T-helper 22 cell (primary cell): ENCODE measurements at places on chromosomes 13 and 19.

- no peak for DNase-seq
Observed at GRCh38 chr13:109390391-109390790, 396.0 kb downstream of the IRS2 start.

GRCh38 chr13:20714563-20715329 is 11.2 kb downstream of the IL17D start:
- DNase-seq: no peak

DNA sequence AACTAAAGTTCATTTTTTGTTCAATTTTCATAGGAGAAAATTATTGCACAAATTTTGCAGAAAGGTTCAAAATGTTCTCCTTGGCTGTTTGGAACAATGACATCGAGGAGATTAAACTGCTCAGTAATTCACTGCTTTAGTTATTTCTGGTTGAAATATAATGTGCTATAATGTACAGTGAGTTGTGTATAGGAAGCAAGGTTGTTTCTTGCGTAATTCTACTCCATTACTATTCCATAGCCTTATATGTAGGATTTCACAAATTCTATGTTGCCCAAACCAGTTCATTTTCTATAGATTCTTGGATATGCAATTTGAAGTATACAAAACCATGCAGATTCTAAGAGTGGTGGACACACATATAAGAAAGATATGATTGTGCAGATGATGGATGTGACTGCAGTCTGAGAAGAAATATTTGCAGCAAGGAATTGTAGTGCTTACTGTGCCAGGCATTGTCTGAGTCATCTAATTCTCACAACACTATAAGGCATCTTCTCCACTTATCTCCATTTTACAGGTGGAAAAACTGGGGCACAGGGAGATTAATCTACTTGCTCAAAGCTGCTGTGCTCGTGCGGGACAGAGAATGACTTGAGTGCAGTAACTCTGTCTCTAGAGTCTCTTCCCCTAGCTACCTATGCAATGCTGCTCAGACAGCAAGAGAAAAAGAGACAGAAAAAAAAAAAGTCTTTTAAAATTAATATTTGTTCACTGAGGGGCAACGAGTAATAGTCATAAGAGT is 515.5 kb downstream of the MYO16 start:
- DNase-seq: no peak

- no peak for DNase-seq
Observed at GRCh38 chr19:51531349-51532315, at the start of gene SIGLEC6. TSS of gene SIGLEC6 (minus strand) at chr19:51531670. CDS start at chr19:51531648, 22 bp downstream.

DNA sequence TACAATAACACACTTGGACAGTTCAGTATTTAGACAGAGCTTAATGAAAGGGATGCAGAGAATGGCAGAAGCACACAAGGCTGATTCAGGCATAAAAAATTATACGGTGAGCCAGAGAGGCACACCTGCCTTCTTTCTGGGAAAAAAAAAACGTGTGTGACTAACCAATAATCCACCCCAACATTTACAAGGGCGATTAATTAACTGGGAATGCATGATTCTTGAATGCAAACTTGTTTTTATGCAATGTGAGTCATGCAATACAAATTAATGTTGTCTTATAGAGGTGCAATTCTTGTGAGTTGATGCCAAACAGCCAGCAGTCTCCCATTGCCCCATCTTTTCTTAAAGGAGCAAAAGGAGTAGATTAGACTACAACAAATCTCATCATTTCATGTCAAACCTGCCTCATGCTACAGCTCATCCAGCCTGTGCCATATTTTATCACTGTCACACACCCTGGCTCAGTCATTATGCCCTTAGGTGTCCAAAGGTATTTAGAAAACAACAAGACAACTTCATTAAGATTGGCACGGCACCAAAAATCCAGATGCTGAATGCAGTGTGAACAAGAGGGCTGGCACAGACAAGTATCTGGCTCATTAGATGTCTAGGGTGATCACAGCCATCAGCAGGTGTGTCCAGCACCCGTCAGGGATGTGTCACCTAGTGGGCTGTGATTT is 721.1 kb downstream of the EFNB2 start:
- DNase-seq: no peak

- no peak for DNase-seq
Observed at GRCh38 chr19:46181388-46181779, 33.3 kb downstream of the IGFL2 start.

GRCh38 chr13:43804461-43805070 is 17.8 kb upstream of the ENOX1 start:
- no peak for DNase-seq

- DNase-seq: no peak
Observed at GRCh38 chr13:21744149-21744548, 73.3 kb downstream of the FGF9 start.

DNA sequence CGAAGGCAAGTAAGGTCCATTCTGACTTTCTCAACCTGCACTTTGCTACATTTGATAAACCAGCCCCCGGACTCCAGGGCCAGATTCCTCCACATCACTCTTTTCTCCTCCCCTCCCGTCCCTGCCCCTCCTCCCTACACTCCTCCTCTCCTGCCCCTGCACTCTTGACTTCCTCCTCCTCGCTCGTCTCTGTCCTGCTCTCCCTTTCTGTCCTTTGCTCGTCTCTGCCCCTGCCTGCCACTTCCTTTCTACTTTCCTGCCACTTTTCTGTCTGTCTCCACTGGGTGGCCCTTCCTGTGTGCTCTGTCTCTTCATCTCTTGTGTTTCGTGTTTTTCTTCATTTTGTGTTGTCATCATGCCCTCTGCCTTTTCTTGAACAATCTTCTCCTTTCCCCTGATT is 7.0 kb downstream of the U2AF2 start:
- no peak for DNase-seq

DNA sequence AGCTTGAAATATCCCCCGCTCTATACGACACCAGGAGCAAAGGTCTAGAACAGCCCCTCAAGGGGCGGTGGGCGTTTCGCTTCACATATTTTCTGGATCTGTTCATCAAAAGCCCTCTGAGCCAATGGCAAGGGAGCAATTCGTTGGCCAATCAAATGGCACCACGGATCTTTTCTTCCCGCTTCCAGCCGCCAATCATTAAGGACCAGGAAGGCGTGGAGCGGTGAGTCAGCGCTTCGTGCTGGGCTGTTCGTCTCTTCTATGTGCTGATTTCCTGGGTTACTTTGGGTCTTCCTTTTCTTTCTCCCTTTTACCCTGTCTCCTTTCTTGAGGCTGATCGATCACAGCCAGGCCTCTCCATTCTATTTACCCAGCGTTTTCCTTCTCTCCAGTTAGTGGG is at the start of gene NLRP4:
TSS of gene NLRP4 (plus strand) at position 201 of the 400 bp plus-strand sequence. CDS start 15,541 bp downstream, outside the sequence.
- no peak for DNase-seq

DNA sequence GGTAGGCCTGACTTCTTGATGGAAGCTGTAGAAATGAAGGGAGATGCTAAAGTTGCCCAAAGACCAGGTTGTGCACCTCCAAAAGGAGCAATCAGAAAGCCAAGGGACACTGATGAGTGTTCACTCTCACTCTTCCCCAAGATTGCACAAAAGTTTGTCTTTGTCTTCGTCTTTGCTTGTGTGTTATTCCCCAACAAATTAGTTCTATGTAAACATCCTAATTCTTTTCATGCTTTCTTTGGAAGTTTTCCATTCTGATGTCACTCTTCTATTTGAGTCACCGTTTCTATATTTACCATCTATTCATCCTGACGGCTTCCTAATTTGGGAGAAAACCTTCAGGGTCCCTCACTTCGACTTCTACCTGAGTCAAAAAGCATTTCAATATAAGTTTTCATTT is 3.7 kb upstream of the TMEM272 start:
- DNase-seq: no peak

- no peak for DNase-seq
Observed at GRCh38 chr19:3880471-3881271, at the start of gene ATCAY. TSS of gene ATCAY (plus strand) at chr19:3880685. CDS start at chr19:3885768, 5,083 bp downstream.

GRCh38 chr13:47036294-47037008 is 139.6 kb upstream of the HTR2A start:
- DNase-seq: no peak

DNA sequence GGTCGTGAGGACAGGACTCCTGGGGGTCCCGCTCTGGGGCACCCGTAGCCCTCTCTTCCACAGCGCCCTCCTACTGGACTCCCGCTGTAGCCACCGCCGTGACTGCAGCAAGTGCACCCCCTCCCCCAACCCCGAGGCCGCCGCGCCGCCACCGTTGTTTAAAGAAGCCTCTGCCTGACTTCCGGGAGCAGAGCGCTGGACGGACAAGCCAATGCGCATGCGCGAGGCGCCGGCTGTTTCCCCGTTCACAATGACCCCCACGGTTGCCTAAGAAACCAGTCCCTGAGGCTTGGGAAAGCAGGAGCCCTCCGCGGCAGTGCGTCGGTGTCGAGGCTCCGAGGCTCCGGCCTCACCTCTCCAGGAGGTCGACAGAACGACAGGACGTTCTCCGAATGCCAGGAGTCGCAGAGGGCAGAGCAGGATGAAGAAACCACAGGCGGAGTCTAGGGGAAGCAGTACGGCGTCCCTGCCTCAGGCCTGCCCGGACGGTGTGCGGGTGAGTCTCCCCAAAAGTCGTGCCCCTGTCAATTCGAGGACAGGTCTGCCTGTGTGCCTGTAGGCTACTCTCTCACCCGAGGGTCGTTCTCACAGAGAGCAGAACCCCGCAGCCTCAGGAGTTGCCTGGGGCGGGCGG is 70.5 kb upstream of the ZNF420 start:
- DNase-seq: no peak

- DNase-seq: no peak
Observed at GRCh38 chr13:110677731-110678545, 28.0 kb downstream of the CARS2 start.
